ENCODE measurements at places on chromosomes 2 and 18. TPM values are rescaled to one million over a fixed set of nuclear protein-coding genes. Genes with fewer than 3 reads are reported as not detected.

The LIPG gene
- 25.7 TPM for total RNA-seq

The REEP1 gene
- 191 TPM for total RNA-seq

The SULT1C2 gene
- total RNA-seq, result 0.31 TPM

The CIB4 gene
- total RNA-seq, result not detected

The ANKRD30BL gene
- total RNA-seq, result 47.0 TPM

The LINC00305 gene
- not detected for total RNA-seq

The MC2R gene
- total RNA-seq, result not detected

The APCDD1 gene
- 18.8 TPM for total RNA-seq

The KCNK3 gene
- total RNA-seq, result 5.0 TPM

The PECR gene
- total RNA-seq, result 44.1 TPM

The GATA6 gene
- not detected for total RNA-seq

The MAP3K19 gene
- total RNA-seq, result 1.6 TPM

The HOXD13 gene
- total RNA-seq, result not detected

The ASAP2 gene
- total RNA-seq, result 72.6 TPM

The DUSP19 gene
- 9.7 TPM for total RNA-seq

The KCNJ13 gene
- 3.8 TPM for total RNA-seq

The HPCAL1 gene
- 23.5 TPM for total RNA-seq

The CYS1 gene
- not detected for total RNA-seq

The SNORC gene
- 2.8 TPM for total RNA-seq

The ACADL gene
- total RNA-seq, result 11.0 TPM

The ST6GAL2 gene
- 140 TPM for total RNA-seq

The RTKN gene
- total RNA-seq, result 5.0 TPM

The DOK6 gene
- 94.5 TPM for total RNA-seq

The TCF7L1 gene
- 3.4 TPM for total RNA-seq

The NEU4 gene
- total RNA-seq, result 0.63 TPM

The NYAP2 gene
- 21.9 TPM for total RNA-seq

The MYOM1 gene
- 2.2 TPM for total RNA-seq
